ENCODE measurements at places on chromosomes 16 and 17.

DNA sequence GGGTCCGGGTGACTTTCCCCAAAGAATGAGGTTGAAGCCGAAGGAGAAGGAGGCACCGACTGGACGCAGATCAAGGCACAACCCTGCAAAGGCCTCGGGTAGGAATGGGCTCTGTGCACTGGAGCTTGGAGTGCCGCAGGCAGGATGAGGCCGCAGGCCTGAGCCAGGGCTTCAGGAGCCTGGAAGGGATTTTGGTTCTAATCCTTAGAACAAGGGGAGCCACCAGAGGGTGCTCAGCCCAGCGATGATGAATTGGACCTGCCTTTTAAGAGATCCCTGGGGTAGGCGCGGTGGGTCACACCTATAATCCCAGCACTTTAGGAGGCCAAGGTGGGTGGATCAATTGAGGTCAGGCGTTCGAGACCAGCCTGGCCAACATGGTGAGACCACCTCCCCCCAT is 8.1 kb downstream of the CIBAR2 start:
- DNase-seq, result no peak

DNA sequence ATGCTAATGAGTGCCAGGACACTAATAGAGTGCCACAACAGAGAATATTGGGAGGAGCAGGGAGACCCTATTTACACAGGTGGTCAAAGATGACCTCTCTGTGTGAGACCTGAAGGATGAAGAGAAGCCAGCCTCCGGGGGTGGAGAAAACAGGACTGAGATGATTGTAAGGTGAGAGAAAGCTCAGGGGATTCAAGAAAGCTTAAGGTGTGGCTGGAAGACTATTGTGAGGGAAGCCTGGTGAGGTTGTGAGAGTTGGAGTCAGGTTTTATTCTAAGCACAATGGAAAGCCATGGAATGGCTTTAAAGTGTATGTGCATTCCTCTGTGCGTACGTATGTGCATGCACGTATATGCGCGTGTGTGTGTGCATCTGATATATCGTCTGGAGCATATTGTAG is 10.4 kb upstream of the MARCHF10 start:
- no peak for DNase-seq

GRCh38 chr16:49854796-49855203 is 1.1 kb downstream of the ZNF423 start:
- DNase-seq, result no peak

GRCh38 chr16:57389087-57389468 is 15.5 kb upstream of the CCL17 start:
- no peak for DNase-seq

All from testis (tissue), 5 donors.